ENCODE measurements at places on chromosomes 2 and 18.

GRCh38 chr2:221492636-221493035, 79.5 kb downstream of the EPHA4 start:
- no peak for DNase-seq
- peaks cover 7% of the 10 kb centered on the region for H3K4me1 ChIP-seq
- H3K27ac ChIP-seq: no peak overlapping the region
- H3K36me3 ChIP-seq: no peaks in the 10 kb centered on the region
- H3K27me3 ChIP-seq: no peaks in the 10 kb centered on the region

GRCh38 chr2:177249038-177249437, 15.5 kb downstream of the NFE2L2 start:
- DNase-seq: no peak
- no peak overlapping the region for H3K27ac ChIP-seq
- no peaks in the 10 kb centered on the region for H3K36me3 ChIP-seq
- H3K27me3 ChIP-seq: no peaks in the 10 kb centered on the region

- no peak overlapping the region for H3K4me3 ChIP-seq
- no peaks in the 10 kb centered on the region for H3K36me3 ChIP-seq
- H3K27me3 ChIP-seq: no peaks in the 10 kb centered on the region
- no peak overlapping the region for H3K27ac ChIP-seq
- peaks cover 8% of the 10 kb centered on the region for H3K4me1 ChIP-seq
These were observed 319.2 kb downstream of the GULP1 start for GRCh38 chr2:188610827-188611226.

DNA sequence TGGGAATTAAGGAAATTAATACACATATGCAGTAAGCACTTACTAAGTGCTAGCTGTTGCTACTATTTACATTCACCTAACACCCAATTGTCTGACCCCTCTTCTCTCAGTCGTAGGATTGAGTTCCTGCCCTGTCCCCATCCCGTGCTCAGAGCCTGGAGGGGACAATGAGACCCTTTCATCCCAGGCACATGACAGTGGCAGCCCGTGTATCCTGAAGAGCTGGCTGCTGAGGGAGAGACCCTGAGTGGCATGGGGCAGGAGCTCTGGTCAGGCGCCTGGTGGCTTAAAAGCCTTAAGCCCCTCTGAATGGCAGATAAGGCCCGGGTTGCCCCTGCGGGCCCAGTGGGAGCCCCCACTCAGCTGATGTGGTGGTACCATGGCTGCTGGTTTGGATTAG, 99.0 kb downstream of the DYSF start:
- H3K4me1 ChIP-seq: no peaks in the 10 kb centered on the region
- no peak for DNase-seq
- no peak overlapping the region for H3K4me3 ChIP-seq

GRCh38 chr18:42588786-42589185, 526.7 kb downstream of the RIT2 start:
- no peak for DNase-seq
- no peak overlapping the region for H3K4me3 ChIP-seq
- H3K27ac ChIP-seq: no peak overlapping the region
- no peaks in the 10 kb centered on the region for H3K36me3 ChIP-seq
- no peaks in the 10 kb centered on the region for H3K27me3 ChIP-seq

- no peak for DNase-seq
- H3K27ac ChIP-seq: no peak overlapping the region
- H3K36me3 ChIP-seq: no peaks in the 10 kb centered on the region
These were observed 347.1 kb upstream of the FAM98A start for GRCh38 chr2:33946193-33946592.

DNA sequence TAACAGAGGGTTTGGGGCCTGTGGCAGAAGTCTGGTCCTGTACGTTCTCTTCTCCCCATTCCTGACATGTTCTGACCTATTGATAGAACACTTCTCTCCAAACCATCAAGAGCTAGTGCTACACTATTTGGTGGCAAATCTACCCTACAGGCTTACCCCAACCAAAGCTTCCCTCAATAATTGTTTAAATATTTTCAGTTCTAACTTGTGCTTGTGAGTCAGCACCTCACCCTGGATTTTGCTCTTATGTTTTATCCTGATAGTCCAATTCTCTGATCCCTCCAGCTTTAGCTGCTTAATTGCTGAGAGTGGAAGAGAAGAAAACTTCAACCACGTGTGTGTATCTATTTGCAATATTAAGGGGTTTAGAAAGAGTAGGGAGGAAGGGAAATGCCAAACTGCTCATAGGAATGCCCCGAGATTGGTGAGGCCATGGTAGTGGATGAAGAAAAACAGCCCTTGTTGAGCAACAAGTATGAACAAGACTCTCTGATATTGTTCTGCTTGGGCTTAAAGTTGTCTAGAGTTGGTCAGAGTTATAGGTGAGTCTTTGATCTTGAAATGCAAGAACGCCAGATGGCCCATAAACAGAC, 67.8 kb upstream of the PARD3B start:
- H3K36me3 ChIP-seq: no peaks in the 10 kb centered on the region
- no peak for DNase-seq
- H3K27me3 ChIP-seq: no peaks in the 10 kb centered on the region

GRCh38 chr2:233846387-233847247, 7.7 kb downstream of the HJURP start:
- peaks cover 79% of the 10 kb centered on the region for H3K36me3 ChIP-seq
- H3K27ac ChIP-seq: no peak overlapping the region
- no peak overlapping the region for H3K4me3 ChIP-seq
- DNase-seq: no peak

DNA sequence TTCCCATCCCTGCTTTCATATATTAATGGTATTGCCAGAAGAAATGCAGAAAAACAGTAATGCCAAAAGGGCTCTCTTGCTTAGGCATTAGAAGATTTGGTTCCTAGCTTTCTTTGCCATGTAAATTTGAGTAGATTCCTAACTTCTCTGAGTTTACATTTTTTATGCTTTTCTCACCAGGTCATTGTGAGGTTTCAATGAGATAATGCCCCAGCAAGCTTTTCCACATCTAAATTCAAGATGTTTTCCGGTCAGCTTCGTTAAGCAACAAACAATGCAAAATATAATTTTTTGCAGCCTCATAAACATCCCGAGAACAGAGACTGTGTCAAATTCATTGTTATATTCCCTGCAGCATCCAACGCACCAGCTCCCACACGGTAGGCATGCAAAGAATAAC, 44.9 kb downstream of the NCKAP5 start:
- H3K4me3 ChIP-seq: no peak overlapping the region
- H3K4me1 ChIP-seq: no peaks in the 10 kb centered on the region
- H3K27me3 ChIP-seq: no peaks in the 10 kb centered on the region

DNA sequence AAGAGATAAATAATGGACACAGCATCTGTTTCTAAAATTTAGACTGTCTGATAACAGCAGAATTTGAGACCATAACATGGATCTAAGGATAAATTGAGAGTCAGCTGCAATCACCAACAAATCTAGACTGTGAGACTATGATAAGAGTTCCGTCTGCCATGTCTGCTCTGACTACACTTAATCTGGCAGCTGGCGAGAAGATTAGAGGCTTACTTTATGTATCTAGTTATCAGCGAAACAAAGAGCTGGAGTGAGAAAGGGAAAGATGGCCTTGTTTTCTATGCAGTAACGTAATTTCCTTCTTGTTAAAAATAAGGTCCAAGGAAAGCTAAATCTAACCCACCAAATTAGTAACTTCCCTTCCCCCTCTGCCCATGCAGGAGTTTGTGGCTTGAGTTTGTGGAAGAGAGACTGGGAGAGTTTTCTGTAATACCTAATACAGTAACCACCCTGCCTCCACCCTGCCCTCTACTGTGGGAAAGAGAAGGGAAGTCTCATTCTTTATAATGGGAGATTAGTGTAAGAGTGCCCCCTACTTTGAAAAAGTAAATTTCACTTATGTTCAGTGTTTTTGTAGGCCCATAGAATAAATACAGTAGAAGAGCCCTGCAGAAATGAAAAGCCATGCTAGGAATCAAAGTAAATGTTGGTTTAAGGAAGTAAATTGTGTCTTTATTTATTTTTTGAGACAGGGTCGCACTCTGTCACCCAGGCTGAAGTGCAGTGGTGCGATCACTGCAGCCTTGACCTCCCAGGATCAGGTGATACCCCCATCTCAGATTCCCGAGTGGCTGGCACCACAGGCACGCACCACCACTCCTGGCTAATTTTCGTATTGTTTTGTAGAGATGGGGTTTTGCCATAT, 27.5 kb downstream of the EML4 start:
- H3K4me3 ChIP-seq: no peak overlapping the region
- no peak overlapping the region for H3K27ac ChIP-seq
- H3K36me3 ChIP-seq: no peaks in the 10 kb centered on the region
- no peaks in the 10 kb centered on the region for H3K27me3 ChIP-seq
- peak; percentile 22 for DNase-seq
- H3K4me1 ChIP-seq: peaks cover 37% of the 10 kb centered on the region

DNA sequence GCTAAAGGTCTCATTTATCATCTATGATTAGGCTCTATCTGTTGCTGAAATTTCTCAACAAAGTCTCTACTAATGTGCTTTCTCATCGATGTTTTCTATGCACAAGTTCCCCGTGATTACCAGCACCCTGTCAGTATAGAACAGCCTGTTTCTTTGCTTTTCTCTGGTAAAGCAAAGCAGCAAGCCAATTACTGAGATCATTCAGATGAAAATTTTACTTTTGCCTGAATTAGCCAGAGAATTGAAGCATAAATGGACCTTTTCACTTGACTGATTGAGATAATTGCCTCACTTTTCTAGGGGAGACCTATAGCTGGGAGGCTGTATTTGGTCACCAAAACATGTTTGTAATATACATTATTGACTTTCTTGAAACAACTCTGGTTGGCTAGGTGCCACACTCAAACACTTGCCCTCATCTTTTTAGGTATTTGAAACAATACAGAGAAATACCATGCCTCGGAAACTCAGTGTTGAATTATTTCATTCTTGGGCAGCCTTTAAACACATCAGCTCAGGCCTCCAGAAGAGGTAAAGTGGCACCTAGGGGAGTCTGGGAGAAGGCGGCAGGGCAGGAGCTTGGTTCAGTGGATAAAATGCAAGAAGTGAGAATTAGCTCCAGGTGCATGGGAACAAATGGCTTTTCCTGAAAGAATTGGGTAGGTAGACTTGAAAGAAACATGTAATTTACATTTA, 96.2 kb downstream of the GALNT3 start:
- no peaks in the 10 kb centered on the region for H3K36me3 ChIP-seq
- H3K4me1 ChIP-seq: no peaks in the 10 kb centered on the region
- no peak overlapping the region for H3K27ac ChIP-seq
- no peak for DNase-seq

GRCh38 chr2:172662099-172662498, 73.5 kb upstream of the RAPGEF4 start:
- H3K27ac ChIP-seq: no peak overlapping the region
- no peaks in the 10 kb centered on the region for H3K27me3 ChIP-seq
- H3K4me1 ChIP-seq: no peaks in the 10 kb centered on the region
- DNase-seq: no peak
- H3K36me3 ChIP-seq: no peaks in the 10 kb centered on the region
- no peak overlapping the region for H3K4me3 ChIP-seq

DNA sequence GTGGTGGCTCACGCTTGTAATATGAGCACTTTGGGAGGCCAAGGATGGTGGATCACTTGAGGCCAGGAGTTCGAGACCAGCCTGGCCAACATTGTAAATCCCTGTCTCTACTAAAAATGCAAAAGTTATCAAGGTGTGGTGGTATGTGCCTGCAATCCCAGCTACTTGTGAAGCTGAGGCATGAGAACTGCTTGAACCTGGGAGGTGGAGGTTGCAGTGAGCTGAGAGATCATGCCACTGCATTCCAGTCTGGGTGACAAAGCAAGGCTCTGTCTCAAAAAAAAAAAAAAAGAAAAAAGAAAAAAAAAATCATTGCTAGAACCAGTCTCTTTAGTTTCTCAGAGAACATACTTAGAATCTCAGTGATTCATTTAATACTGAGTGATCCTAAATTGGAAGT, 217.1 kb downstream of the DYM start:
- no peaks in the 10 kb centered on the region for H3K36me3 ChIP-seq
- H3K27ac ChIP-seq: no peak overlapping the region
- DNase-seq: no peak
- H3K4me1 ChIP-seq: no peaks in the 10 kb centered on the region

DNA sequence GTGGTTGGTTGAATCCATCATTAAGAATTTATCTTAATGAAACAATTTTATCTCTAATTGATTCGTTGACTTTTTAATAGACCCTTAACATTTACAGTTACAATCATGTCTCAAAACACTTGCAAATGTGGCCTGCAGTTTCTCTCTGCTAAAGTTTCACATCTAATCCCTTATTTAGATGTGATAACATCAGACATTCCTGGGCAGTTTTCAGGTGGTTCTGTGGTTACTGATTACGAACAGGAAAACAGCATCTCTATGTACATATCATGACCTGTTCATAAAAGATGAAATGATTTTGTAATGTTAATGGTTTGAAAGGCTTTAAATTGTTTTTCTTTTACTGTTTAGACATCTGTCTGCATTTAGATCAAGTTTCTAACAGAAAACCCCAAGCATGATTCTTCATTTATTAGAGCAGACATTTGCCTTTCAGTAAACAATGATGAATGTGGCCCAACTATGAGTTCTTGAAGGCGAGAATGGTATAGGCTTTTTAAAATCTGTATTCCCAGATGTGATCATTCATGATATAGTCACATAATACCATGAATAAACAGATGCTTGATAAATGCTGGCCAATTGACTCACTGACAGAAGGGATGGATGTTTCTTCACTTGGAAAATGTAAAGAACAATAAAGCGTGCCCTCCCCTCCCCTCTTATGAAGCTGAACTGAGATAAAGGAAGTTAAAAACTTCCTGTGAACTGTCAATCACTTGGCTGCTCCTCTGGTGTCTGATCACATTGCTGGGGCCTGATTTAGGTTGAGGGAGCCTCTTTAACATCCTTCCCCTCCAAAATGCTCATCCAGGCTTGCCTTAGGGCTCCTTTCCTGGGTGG, 3.5 kb downstream of the CAPN14 start:
- H3K27ac ChIP-seq: no peak overlapping the region
- H3K36me3 ChIP-seq: no peaks in the 10 kb centered on the region
- peaks cover 15% of the 10 kb centered on the region for H3K27me3 ChIP-seq
- H3K4me3 ChIP-seq: no peak overlapping the region
- no peak for DNase-seq
- no peaks in the 10 kb centered on the region for H3K4me1 ChIP-seq

DNA sequence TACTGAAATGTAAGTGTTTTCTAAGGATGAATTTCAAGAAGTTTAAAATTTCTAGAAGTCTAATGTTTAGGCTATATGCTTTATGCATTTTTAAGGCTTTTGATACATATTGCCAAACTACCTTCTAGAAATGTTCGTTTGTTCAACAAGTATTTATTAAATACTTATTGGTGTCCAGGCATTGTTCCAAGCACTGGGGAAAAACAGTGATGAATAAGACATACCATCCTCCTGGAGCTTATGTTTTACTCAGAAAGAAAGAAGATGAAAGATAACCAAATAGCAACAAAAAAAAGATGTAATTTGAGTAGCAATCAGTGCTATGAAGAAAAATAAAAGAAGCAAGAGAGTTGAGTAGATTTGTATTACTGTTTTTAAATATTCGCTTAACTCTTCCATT, 692.9 kb downstream of the SLC4A3 start:
- H3K27me3 ChIP-seq: no peaks in the 10 kb centered on the region
- H3K4me3 ChIP-seq: no peak overlapping the region
- DNase-seq: no peak
- H3K27ac ChIP-seq: no peak overlapping the region
- H3K4me1 ChIP-seq: no peaks in the 10 kb centered on the region
- H3K36me3 ChIP-seq: no peaks in the 10 kb centered on the region

Measured in HCT116 (cell line).